ENCODE measurements at places on chromosomes 4 and X. TPM values are rescaled to one million over a fixed set of nuclear protein-coding genes. Genes with fewer than 3 reads are reported as not detected.

RADX gene
- 1.4 TPM for polyA plus RNA-seq

- no peak for DNase-seq
These were observed 161.2 kb upstream of the WDFY3 start for GRCh38 chr4:85127653-85128052.

- no peak for DNase-seq
These were observed 167.6 kb downstream of the SOX3 start for GRCh38 chrX:140337263-140337662.

HSFX1 gene
- 1.6 TPM for polyA plus RNA-seq

CYTL1 gene
- not detected for polyA plus RNA-seq
